ENCODE measurements at places on chromosomes 11 and 22.

DNA sequence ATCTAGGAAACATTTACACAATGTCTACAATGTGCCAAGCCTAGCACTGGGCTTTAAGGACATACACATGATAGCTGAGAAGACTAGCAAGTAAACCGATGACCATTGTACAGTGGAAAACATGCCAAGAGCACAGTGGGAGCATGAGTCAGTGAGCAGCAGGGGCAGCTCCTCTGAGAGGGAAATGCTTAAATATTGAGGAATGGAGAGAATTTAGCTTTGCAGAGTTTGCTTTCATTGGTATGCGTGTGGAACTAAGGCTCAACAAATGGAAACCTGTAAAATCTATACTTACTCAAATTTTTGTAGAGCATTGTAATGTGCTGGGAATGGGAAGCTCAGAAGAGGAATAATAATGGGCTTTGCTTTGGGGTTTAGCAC is 282.3 kb downstream of the ST3GAL4 start:
- DNase-seq = no peak

- no peak for DNase-seq
Measured at GRCh38 chr22:43036282-43036829, 21.4 kb upstream of the PACSIN2 start.

DNA sequence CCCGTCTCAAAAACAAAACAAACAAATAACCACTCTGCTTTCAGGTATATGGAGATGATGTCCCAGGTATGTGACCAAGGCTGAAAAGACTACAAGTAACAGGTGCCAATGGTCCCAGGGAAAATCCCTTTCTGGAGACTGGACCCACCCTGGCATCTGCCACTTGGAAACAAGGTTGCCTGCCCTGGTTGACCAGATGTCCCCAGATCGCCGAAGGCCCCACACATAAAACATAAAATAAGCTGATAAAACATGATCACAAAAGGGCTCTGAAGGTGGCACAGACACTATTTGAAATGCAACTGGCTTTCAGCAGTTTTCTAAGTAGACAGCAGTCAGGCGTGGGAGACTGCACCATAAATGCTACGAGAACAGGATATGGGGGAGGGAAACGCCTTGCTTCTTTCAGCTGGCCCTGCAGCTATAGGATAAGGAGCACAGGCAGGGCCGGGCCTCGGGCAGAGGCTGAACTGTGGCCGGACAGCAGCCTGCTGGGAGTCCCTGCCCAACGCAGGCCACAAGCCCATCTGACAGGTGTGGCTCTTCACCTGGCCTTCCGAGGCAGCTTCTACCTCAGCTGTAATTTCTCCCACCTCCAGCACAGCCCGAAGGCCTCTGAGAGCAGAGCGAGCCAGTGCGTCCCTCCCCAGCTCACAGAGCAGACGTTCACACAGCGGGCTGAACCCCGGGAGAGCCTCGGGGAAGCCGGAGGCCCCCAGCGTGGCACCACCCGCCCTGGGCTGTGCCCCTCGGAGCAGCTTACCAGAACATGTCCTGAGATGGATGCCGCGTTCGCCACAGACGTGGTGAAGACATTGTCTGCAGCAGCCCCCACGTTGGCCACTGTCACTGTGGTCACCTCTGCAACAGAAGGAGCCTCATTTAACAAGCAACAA is 4.0 kb downstream of the DEAF1 start:
- no peak for DNase-seq

- DNase-seq = no peak
Measured at GRCh38 chr22:25166266-25167040, 33.2 kb upstream of the CRYBB3 start.

DNA sequence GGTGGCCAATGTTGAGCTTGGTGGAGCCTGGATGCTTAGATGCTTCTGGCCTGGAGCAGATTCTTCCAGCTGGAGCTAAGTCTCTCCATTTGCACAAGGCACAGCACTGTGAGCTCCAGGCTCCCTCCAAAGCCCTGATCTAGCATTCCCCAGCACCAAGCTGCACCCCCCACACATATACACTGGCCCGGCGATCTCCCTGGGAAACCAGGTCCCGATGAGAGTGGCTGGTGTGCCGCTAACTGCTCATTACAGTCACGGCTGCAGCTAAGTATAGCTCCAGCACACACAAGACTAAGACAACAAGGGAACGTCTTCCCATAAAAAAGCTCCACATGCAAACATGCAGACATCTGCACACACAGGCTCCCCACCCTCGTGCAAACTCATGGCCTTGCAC is 17.6 kb downstream of the KCNC1 start:
- DNase-seq = no peak
